Peyer's patch (tissue), 4 donors: ENCODE measurements at places on chromosomes 4 and X.

DNA sequence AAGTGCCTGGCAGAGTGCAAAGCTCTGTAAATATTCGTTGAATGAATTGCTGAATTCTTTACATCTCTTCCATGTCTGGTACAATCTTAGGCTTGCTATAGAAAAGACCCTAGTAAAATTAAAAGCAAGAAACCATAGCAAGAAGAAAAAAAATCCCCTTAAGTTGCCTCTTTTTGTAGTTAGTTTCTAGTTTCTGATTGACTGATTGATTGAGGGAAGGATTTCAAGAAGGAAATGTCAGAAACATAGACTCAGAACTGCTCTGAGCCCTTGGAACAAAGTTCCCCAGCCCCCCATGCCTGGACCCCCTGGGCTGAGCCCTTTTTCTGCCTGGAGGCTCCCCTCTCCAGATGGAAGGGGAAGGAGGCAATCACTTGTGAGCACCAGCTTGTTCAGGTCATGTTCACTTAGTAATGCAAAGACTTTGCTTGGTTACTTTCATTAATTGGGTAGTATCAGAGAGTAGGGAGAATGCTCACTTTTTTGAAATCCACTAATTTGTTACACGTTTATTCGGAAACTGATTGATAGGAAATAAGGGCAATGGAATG, 35.6 kb downstream of the DAPP1 start:
- peaks cover 4% of the 10 kb centered on the region for H3K4me1 ChIP-seq
- no peak overlapping the region for H3K27ac ChIP-seq
- no peaks in the 10 kb centered on the region for H3K36me3 ChIP-seq
- H3K27me3 ChIP-seq, result no peaks in the 10 kb centered on the region
- DNase-seq, result no peak

GRCh38 chr4:32560306-32560705, 1840.1 kb downstream of the PCDH7 start:
- no peak overlapping the region for H3K4me3 ChIP-seq
- H3K27ac ChIP-seq, result no peak overlapping the region
- no peaks in the 10 kb centered on the region for H3K27me3 ChIP-seq
- no peaks in the 10 kb centered on the region for H3K4me1 ChIP-seq

DNA sequence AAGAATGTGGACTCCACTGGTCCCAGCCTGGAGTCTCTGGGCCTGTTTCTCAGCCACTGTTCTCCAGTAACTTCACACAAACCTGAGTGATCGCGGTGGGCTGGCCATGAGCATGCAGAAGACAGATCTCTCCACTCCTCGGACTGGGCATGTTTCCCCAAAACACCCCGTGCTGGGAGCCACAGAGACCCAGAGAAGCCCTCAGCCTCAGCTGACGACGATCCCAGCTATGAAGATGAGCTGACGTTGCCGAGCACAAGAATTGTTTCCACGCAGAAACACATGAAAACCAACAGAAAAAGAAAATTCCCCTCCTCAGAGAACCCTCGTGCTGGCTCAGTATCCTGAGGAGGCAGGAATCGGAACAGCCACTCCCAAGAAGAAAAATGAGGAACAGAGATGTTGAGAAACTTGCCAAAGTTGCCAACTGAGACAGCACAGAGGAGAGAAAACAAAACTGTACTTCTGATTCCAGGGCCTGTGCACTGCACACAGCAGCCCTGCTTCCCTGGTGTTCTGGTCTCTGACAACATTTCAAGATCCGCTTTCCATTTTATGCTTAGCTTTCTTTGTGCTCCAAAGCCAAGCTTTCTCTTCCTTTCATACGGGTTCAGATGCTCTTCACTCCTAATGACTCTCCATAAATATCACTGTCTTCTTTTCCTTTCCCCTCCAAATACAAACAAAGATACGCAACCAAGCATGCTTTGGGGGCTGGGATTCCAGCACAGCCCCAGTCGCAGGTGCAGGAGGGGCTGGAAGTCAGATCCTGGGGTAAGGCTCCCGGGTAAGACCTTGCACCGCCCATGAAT, 81.4 kb downstream of the IRF2 start:
- H3K27me3 ChIP-seq, result no peaks in the 10 kb centered on the region
- H3K4me1 ChIP-seq, result peaks cover 4% of the 10 kb centered on the region
- DNase-seq, result no peak
- H3K4me3 ChIP-seq, result no peak overlapping the region
- H3K27ac ChIP-seq, result peak overlapping the region; percentile 51

DNA sequence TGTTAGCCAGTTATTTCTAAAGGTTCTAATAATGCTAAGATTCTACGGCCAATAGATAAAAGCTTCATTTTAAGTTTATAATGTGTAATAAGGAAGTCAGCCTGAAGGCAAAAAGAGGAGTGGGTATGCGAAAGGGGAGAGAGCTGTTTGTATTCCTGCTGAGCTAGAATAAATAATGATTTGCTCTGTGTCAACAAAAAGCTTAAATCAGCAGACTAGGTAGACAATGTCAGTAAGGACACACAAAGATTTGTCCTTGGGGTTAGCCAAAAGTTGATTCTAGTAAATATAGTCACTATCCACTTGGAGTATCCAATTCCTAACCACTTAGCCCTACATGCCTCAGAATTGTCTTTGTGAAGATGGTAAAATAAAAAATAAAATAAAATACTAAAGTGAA, 90.3 kb upstream of the GRIA3 start:
- H3K4me1 ChIP-seq, result no peaks in the 10 kb centered on the region
- H3K36me3 ChIP-seq, result no peaks in the 10 kb centered on the region
- H3K27me3 ChIP-seq, result no peaks in the 10 kb centered on the region
- H3K4me3 ChIP-seq, result no peak overlapping the region
- no peak for DNase-seq
- H3K27ac ChIP-seq, result no peak overlapping the region

- no peak overlapping the region for H3K27ac ChIP-seq
- DNase-seq, result no peak
- H3K27me3 ChIP-seq, result no peaks in the 10 kb centered on the region
Measured at GRCh38 chr4:148341980-148342800, 100.0 kb downstream of the NR3C2 start.

DNA sequence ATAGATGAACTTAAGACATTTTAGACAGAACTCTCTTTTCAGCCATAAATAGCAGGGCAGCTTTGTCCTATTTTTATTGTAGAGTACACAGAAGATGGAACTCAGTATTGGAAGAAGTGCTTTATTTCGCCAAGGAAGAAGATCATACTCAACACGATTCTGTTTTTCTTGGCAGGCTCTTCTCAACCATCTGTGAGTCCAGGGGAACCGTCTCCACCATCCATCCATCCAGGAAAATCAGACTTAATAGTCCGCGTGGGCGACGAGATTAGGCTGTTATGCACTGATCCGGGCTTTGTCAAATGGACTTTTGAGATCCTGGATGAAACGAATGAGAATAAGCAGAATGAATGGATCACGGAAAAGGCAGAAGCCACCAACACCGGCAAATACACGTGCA, 37.6 kb downstream of the KIT start:
- no peak for DNase-seq
- no peak overlapping the region for H3K4me3 ChIP-seq
- no peaks in the 10 kb centered on the region for H3K4me1 ChIP-seq
- no peak overlapping the region for H3K27ac ChIP-seq
- H3K27me3 ChIP-seq, result no peaks in the 10 kb centered on the region
- no peaks in the 10 kb centered on the region for H3K36me3 ChIP-seq

DNA sequence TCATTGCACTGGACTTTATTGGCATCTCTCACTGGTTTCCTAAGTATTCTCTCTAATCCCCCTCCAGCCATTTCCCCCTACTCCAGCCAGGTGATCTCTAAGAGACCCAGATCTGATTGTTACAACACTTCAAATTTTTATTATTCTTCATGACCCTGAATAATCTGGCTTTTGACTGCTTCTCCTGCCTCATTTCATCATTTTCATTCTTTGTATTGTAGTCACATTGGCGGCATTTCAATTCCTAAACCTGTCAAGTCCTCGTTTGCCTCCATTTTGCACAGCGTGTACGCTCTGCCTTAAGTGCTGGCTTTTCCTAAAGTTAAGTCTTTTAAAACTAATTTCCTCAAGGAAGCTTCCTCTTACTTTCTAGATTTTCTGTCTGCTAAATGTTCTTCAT, 31.6 kb downstream of the UBE2K start:
- H3K27ac ChIP-seq, result no peak overlapping the region
- H3K4me1 ChIP-seq, result no peaks in the 10 kb centered on the region
- no peaks in the 10 kb centered on the region for H3K27me3 ChIP-seq
- H3K4me3 ChIP-seq, result no peak overlapping the region
- H3K36me3 ChIP-seq, result no peaks in the 10 kb centered on the region

DNA sequence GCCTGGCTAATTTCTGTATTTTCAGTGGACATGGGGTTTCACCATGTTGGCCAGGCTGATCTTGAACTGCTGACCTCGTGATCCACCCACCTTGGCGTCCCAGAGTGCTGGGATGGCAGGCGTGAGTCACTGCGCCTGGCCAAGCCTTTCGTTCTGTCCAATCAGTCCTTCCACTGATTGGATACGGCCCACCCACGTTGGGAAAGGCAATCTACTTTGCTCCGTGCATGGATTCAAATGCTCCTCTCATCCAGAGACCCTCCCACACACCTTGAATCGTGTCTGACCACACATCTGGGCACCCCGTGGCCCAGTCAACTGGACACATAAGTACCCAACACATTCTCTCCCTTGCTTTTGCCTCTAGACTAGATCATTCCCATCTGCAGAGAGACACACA, 74.9 kb downstream of the CRLF2 start:
- H3K36me3 ChIP-seq, result no peaks in the 10 kb centered on the region
- no peak overlapping the region for H3K4me3 ChIP-seq
- no peaks in the 10 kb centered on the region for H3K4me1 ChIP-seq
- DNase-seq, result no peak
- H3K27me3 ChIP-seq, result no peaks in the 10 kb centered on the region

DNA sequence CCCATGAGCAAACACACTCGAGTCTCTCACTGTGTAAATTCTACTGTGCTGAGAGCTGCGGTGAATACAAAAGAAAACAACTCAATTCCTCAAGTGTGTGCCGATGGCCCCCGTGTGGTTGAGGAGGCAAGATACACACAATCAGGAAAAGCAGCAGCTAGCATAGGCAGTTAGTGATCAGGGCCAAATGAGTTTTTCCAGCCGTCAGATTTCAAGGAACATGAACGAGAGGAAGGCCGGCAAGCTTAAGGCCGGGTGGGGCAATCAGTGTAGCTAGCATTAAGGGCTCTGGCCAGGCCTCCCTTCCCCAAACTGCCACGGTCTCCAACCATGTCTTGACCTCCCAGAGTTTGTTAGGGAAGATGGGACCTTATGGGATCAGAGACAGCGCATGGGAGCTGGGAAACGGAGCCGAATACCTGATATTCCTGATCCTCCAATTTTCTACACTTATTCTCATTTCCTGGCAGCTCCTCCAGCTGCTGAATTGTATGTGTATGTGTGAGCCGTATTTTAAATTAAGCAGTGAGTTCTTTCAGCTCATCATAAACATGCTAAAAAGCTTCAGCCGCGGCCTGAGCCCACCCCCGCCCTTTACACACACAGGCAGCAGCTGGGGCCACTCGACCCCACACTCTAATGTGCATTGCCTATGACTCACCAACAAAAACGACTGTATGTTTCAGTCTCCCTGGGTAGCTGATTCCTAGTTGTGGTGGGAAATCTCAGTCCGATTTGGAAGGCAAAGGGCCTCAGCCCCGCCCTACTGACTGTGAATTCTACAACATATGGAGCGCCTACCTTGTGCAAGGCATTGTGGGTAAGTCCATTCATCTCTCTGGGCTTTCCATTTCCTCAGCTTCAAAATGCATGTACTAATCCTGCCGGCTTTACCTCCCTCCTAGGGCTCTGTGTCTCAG, 59.9 kb downstream of the RTL9 start:
- H3K4me3 ChIP-seq, result no peak overlapping the region
- no peaks in the 10 kb centered on the region for H3K36me3 ChIP-seq
- no peak overlapping the region for H3K27ac ChIP-seq
- no peaks in the 10 kb centered on the region for H3K4me1 ChIP-seq

- no peak for DNase-seq
- H3K27ac ChIP-seq, result no peak overlapping the region
- H3K36me3 ChIP-seq, result no peaks in the 10 kb centered on the region
Measured at GRCh38 chr4:24988776-24989175, 42.0 kb downstream of the LGI2 start.

GRCh38 chr4:61224573-61224972, 24.4 kb downstream of the ADGRL3 start:
- H3K36me3 ChIP-seq, result no peaks in the 10 kb centered on the region
- no peaks in the 10 kb centered on the region for H3K27me3 ChIP-seq
- H3K4me1 ChIP-seq, result no peaks in the 10 kb centered on the region
- no peak for DNase-seq
- H3K4me3 ChIP-seq, result no peak overlapping the region

DNA sequence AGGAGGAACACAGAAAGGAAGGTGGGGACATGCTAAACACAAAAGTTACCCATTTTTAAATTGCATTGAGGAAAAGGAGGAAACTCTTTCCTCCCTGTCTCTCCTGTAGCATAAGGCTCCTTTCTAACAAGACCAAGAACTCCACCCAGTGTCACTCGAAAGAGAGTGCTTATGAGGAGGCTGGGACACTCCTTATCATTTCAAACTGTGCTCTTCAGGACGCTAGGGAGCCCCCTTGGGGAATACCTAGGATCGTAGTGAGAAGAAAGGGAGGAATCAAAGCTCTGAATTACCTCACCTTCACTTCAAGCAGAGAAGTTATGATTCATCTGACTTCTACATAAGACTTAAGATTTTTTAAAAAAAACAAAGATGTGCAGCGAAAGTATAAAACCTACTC, 65.5 kb downstream of the F9 start:
- H3K27ac ChIP-seq, result no peak overlapping the region
- no peak for DNase-seq
- no peaks in the 10 kb centered on the region for H3K27me3 ChIP-seq

GRCh38 chr4:82643994-82644733, 82.4 kb upstream of the TMEM150C start:
- no peak overlapping the region for H3K4me3 ChIP-seq
- H3K27ac ChIP-seq, result no peak overlapping the region
- no peaks in the 10 kb centered on the region for H3K27me3 ChIP-seq
- H3K4me1 ChIP-seq, result no peaks in the 10 kb centered on the region
- H3K36me3 ChIP-seq, result no peaks in the 10 kb centered on the region

DNA sequence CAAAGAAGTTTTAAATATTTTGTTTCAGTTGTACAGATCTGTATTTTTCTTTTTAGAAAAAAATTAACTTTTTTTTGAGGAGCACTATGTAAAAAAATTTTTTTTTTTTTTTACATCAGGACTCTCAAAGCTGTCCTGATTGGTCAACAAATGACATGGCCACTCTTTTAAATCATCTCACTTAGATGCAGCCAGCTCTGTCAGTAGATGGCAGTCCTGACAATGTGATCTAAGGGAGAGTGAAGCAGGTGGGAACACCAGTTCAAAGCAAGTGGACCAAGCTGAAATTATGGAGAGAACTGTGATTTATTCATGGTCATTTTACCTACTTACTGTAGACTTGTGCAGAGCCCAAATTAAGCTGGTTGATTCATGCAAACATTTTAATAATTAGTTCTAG, 174.7 kb upstream of the GPRIN3 start:
- no peaks in the 10 kb centered on the region for H3K4me1 ChIP-seq
- H3K27ac ChIP-seq, result no peak overlapping the region
- DNase-seq, result no peak
- no peak overlapping the region for H3K4me3 ChIP-seq
- no peaks in the 10 kb centered on the region for H3K36me3 ChIP-seq
- H3K27me3 ChIP-seq, result no peaks in the 10 kb centered on the region

DNA sequence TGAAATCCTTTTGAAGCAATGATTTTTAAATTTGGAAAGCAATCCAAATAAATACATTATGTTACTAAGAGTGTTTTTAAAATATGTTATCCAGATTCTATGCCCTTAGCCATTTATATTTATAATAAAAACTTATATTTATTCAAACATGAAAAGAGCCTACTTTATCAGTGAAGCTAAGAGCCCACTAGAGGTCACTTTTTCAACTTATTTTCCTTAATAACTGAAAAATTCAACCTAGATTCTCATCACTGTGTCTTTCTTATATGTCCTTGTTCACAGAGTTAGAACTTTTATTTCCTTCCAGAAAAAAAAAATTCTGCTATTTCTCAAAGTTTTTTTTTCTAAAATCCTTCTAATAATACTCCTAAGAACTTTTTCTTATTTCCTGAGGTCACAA, 23.9 kb downstream of the PRDM8 start:
- no peaks in the 10 kb centered on the region for H3K4me1 ChIP-seq
- H3K27me3 ChIP-seq, result no peaks in the 10 kb centered on the region
- no peak overlapping the region for H3K4me3 ChIP-seq
- no peaks in the 10 kb centered on the region for H3K36me3 ChIP-seq
